Frontal cortex (tissue), 4 donors: ENCODE measurements at places on chromosomes 1 and 21. TPM values are rescaled to one million over a fixed set of nuclear protein-coding genes. Genes with fewer than 3 reads are reported as not detected.
A peak's percentile ranks its signal among the peaks of the same experiment; 100 is the strongest.

- no peak for DNase-seq
Measured at GRCh38 chr1:200438911-200439310, 29.1 kb upstream of the ZNF281 start.

- no peak for DNase-seq
Measured at GRCh38 chr1:211415700-211416099, 76.3 kb downstream of the RD3 start.

- peak; percentile 83 for DNase-seq
Measured at GRCh38 chr1:201649761-201650622, 111.1 kb downstream of the NAV1 start.

GRCh38 chr1:198024782-198025181, 107.6 kb downstream of the LHX9 start:
- DNase-seq, result no peak

GRCh38 chr1:208604295-208604694, 360.1 kb upstream of the PLXNA2 start:
- DNase-seq, result no peak

DNA sequence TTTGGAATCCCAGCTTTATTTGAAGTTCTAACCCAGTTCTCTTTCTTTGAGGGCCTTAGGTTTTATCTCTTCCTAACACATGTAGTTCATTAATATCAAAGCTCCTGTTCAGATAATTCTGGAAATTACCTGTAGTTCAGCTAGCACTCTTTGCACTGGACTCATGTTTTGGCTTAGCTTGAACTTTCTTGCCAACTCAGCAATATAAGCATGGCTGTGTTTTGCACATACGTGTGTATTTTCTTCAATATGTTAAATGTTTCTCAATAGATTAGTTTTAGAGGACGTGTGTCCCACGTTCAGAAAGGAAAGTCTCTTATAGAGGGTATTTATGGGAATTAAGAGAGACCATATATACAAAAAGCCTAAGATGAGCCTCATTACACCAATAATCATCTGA, 271.8 kb upstream of the USP25 start:
- no peak for DNase-seq

DNA sequence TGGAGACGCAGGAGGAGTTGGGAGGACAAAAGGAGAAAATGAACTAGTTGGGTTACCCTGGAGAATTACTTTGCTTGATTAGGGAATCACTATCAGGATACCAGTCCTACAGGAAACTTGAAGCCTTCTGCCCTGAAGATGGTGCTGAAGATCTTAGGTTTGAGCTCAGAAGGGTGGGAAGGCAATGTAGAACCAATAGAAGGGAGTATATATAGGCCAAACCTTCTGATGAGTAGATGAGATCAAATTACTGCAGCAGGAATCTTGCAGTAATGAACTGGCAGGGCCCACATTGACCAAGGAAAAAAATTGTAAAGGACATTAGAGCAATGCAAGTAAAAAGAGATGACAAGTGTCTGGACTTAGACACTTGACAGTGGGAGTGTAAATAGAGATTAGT, 116.3 kb upstream of the CACYBP start:
- DNase-seq, result no peak

- peak; percentile 11 for DNase-seq
Measured at GRCh38 chr1:222654849-222655248, 37.0 kb downstream of the MIA3 start.

DNA sequence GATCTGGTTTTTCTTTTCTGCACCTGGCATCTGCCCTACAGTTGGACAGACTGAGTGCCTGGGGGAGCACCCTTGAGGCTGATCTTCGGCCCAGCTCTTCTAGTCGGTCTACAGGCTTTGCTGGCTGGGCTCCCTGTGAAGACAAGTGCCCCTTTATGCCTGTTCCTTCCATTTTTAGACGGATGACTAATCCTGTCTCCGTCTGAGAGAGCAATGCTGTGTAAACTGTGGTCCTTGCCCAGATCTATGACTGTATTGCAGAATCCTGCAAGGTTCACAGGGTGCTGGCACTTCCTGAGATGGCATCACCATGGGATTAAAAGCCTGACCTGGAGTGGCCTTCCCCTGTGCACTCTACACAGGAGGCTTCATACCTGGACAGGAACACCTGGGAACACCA, 47.6 kb upstream of the SAMD13 start:
- DNase-seq, result peak; percentile 35

DNA sequence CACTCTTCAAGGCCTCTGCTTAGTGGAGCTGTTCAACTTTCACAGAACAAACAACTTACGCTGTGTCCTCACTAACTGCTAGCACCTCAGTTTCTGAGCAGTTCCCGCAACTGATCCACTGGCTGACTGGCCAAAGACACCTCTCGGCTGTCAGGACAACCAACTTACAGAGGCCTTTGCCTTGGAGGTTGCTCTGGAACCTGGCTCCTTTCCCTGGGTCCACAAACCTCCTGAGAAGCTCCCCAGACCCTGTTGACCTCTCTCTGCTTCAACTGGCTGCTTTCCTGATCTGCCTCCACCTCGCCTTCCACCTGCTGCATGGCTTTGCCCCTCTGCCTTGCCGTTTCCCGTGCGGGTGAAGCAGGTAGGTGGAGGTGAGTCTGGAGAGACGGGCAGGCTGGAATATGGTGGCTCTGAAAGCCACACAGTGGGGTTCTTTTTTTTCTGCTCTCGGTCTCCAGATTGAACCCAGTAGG, 13.0 kb downstream of the BTBD19 start:
- DNase-seq, result no peak

DNA sequence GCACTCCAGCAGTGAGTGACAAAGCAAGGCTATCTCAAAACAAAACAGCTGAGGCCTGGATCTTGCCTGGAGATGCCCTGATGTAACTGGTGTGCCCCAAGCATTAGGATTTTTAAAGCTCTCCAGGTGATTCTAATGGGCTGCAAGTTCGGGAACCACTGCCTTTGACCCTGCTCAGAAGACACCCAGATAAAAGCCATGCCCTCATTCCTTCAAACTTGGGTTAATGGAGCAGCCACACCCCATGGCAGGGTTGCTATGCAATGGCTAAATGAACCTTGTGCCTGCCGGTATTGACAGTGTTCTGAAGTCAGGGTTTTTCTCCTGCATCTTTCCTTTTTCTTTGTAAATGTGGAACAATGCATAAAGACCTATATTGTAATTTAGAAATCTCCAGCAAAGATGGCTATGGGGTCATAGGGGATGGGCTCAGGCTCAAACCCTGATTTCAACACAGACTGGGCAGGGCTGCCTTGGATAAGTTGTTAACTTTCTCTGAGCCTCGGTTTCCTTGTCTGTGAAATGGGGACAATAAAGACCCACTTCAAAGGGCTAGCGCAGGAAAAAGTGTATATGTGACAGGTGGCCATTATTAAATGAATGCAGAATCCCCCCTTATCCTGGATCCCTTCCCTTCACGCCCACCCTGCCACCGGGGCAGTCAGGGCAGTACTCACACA, 453 bp downstream of the TFF3 start:
- DNase-seq, result no peak

Gene TMEM125
- 0.82 TPM for total RNA-seq

Gene CDC20
- total RNA-seq, result 4.9 TPM

Gene CYP4A22
- not detected for total RNA-seq

Gene SIK1
- 0.82 TPM for total RNA-seq

Gene SPRR2E
- total RNA-seq, result not detected

Gene LEFTY2
- total RNA-seq, result under 0.01 TPM

Gene RGS4
- 7.3 TPM for total RNA-seq

Gene PLA2G4A
- 1.2 TPM for total RNA-seq

Gene TAL1
- 1.2 TPM for total RNA-seq

Gene TSPEAR
- not detected for total RNA-seq

Gene PPM1J
- 4.1 TPM for total RNA-seq
